ENCODE measurements at places on chromosomes 13 and 19.

GRCh38 chr19:49425178-49425577, at the start of gene GFY:
Gene GFY, plus strand, starts transcription at chr19:49425388. Its CDS starts 1,043 bp downstream, at chr19:49426431.
- DNase-seq, result no peak

DNA sequence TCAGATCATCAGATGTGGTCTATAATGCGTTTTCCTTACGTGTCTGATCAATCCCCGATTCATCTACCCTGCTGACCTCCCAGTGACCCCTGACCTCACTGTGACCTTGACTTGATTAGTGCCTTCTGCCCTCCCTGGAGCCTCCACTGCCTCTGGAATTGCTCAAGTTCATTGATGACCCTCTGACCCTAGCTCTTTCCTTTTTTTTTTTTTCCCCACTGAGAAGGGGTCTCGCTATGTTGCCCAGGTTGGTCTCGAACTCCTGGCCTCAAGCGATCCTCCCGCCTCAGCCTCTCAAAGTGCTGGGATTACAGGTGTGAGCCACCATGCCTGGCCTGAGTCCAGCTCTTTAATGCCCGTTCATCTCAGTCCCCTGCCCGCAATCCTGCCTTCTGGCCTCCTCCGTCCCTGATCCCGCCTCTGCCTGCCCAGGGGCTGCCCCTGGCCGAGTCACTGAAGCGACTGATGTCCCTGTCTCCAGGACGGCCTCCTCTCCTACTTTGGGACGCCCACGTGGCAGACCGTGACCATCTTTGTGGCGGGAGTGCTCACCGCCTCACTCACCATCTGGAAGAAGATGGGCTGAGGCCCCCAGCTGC, 4.0 kb upstream of the FTL start:
- no peak for DNase-seq

- DNase-seq, result no peak
Measured at GRCh38 chr19:35437406-35437951, 10.6 kb upstream of the FFAR2 start.

DNA sequence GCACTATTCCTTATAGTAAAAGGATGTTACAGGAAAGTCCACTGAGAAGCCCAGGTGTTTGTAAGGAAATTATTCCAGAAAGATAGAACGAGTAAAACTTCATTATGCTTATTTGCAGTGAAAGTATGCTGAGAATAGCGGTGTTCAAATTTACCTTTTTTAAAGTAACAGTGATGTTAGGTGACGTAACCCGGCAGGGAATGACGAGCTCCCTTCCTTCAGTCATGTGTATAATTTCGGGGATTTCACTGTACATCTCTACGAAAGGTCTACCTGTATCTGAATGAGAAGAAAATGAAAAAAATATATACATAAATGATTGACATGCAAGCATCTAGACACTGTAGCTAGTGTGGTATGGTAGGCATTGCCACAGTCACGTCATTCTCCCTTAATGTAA, 56.9 kb downstream of the FLT1 start:
- DNase-seq, result no peak

- DNase-seq, result no peak
Measured at GRCh38 chr13:99565478-99566124, 64.3 kb downstream of the TM9SF2 start.

- DNase-seq, result no peak
Measured at GRCh38 chr13:112908342-112908741, 60.7 kb upstream of the MCF2L start.

GRCh38 chr19:46133101-46133627, 8.7 kb upstream of the IGFL3 start:
- DNase-seq, result no peak

DNA sequence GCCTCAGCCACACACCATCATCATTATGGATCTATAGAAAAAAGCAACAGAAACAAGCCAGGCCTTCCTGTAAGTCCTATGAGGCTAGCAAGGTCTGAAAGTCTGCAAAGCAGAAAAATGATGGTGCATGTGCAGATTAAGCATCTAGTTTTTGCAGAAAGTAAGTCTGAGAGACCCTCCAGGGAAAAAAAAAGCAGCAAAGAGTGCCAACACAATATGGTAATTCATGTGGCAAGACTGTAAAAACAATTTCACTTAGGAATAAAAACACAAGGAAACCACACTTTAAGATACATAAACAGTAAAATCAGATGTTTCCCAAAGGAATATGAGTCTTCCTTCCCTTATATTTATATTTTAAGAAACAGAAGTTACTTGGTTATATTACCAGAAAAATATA, 112.3 kb upstream of the FBXL3 start:
- no peak for DNase-seq

GRCh38 chr19:2226051-2226839, 9.9 kb downstream of the PLEKHJ1 start:
- no peak for DNase-seq

DNA sequence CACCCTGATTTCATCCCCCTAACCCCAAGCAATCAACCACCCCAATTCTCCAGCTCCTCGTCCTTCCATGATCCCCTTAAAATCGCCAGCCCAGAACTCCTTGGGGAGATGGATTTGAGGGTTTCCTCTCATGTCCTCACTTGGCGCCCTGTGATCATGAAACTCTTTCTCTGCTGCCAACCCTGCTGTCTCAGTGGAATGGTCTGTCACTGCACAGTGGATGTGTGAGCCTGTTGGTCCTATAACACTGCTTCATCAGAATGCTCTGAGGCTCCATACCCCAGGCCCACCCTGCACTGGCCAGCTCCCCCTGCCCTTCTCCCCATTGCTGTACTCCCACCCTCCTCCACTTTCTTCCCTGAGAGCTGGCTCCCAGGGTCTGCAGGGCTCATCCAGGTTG, 12.6 kb upstream of the ZNF792 start:
- DNase-seq, result no peak

- no peak for DNase-seq
Measured at GRCh38 chr13:27054760-27055159, 116.9 kb downstream of the USP12 start.

DNA sequence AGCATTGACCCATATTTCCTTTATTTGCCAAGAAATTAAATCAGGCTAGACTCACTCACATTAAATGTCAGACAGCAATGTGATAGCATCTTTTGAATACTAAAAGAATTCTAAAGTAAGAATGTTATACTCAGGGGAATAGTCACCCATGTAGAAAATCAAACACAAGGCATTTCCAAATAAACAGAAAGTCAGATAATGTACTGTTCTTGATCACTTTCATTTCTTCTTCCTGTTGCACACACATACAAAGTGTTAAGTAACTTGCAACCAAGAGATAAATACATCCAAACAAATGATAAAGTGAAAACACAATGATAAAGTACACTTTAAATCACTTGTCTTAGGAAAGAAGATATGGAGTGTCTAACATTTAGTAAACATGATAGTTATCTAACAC, 1366.6 kb upstream of the MIR17HG start:
- DNase-seq, result no peak

GRCh38 chr19:29092712-29093552, 120.0 kb downstream of the UQCRFS1 start:
- DNase-seq, result no peak

- DNase-seq, result peak; percentile 92
Measured at GRCh38 chr19:35140962-35141836, 1.9 kb upstream of the FXYD7 start.

DNA sequence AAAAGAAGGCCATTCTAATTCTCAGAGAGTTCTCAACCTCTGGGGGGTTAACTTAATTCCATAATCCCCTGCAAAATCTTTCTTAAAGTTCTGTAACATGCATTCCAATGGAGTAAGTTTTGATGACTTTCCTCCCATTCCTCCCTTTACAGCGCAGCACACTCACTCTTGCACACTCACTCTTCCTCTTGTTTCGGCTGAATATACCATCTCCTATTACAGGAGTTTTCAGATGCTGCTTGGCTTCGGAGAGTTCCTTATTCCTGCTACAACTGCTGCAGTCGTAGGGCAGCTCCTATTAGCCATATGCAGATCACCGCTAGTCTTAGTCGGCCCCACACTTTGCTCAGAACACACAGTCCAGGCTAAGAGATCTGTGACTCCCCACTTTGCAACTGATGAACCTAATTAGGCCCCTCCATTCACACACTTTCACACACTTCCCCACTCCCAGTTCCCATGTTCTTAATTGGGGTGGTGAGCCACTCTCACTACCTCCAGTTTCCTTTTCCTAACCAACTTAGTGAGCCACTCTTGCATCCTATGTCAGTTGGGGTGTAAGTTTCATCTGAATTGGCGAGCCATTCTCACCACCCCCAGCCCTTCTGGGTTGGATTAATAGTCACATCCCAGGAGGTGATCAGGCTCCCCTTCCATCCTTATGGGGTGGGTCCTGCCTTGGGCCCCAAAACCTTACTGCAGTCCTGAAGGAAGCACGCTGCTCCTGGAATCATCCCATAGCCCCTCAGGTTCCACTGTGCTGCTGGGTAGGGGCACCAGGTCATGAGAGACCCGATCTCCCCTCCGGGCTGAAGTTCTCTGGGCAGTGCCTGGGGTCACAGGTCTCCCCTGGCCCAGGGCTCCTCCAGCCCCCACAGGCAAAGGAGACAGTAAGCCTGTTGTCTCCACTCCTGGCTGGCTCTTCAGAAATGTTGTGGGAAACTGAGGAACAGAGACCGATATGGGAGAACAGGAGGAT, 53.9 kb downstream of the OR10H4 start:
- DNase-seq, result no peak

DNA sequence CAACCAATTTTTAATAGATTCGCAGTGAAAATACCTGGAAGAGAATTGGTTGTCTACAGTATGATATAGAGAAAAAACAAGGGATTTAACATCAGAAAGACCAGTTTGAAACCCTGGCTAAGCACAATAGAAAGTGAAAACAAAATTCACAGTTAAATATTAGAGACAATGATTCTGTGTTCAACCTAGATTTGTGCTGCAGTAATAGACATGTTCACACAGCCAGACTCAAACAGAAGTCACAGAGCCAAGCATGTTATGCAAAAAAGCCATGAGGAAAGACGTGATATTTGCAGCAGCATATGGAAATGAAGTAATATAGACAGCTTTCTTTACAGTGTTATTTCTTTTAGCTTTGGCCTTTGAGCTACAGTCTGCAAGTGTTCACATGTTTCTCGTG, 48.1 kb downstream of the SCEL start:
- DNase-seq, result no peak

- no peak for DNase-seq
Measured at GRCh38 chr19:10819124-10820060, 16.6 kb downstream of the TMED1 start.

DNA sequence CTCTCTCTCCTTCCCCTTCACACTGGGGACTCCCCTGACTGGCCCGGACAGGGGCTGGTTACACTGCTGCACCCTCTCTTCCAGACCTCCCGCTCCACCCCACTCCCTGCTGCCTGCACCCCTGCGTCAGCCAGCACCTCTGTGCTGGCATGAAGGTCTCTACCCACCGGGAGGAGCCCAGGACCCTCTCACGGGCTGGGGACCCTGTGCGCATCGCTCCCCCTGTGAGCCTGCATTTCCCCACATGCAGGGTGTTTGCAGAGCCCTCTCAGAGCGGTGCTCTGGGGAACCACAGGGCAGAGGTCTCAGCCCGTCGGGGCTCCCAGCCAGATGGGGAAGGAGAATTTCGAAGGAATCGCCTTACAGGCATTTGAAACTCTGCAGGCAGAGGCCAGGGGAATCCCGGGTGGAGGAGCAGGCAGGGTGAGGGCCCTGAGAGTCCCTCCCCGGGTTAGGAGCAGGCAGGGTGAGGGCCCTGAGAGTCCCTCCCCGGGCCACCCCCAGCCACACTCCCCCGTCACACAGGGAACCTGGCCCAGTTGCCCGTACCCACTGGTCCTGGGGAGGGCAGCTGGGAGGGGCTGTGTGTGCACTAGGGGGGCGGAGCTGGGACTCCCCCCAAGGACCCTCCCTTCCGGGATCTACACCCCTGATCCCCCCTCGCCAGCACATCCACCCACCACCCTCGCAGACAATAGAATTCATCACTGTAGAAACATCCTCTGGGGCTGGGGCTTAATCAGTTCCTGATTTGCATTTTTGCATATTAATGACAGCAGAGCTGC, 16.3 kb upstream of the TCF3 start:
- DNase-seq, result no peak

- no peak for DNase-seq
Measured at GRCh38 chr19:42330241-42330711, 4.8 kb downstream of the MEGF8 start.

DNA sequence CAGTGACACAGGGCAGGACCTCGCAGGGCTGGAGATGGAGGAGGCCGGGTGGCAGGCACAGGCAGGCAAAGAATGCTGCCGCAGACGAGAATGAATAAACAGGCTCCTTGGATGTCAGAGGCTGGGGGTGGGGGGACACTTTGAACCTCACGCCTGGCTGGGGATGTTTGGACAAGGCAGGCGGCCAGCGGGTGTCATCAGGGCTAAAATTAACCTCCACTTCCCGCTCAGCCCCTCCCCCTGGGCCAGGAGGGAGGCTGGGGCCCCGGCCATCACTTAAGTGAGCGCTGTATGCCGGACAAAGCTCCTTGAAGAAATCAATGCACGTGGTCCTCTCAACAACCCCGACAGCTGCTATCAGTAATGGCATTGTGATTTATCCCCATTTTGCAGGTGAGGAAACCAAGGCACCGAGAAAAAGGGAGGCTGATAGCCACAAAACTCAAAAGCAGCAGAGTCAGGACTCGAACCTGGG, 10.3 kb upstream of the FUT5 start:
- DNase-seq, result peak; percentile 78

GRCh38 chr13:79237981-79238380, 168.1 kb downstream of the RBM26 start:
- DNase-seq, result no peak

GRCh38 chr13:113815151-113816058, 48.5 kb downstream of the GAS6 start:
- no peak for DNase-seq

- DNase-seq, result no peak
Measured at GRCh38 chr13:42547612-42548011, 26.3 kb upstream of the TNFSF11 start.

DNA sequence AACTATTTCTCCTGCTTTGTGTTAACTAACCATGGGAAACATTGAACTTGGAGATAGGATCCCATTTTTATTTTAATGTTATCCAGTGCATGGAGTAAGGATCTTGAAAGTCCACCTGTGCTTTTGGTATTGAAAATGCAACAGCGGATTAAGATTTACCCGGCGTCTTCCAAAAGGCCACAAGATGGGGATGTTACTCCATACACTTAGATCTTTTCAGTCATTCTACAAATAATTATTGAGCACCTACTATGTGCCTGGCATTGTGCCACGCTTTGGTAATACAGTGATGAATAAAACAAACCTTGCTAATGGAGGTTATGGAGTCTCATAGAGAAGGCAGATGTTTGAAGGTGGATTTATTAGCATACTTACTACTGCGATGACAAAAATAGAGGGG, 56.9 kb downstream of the RFC3 start:
- DNase-seq, result no peak

DNA sequence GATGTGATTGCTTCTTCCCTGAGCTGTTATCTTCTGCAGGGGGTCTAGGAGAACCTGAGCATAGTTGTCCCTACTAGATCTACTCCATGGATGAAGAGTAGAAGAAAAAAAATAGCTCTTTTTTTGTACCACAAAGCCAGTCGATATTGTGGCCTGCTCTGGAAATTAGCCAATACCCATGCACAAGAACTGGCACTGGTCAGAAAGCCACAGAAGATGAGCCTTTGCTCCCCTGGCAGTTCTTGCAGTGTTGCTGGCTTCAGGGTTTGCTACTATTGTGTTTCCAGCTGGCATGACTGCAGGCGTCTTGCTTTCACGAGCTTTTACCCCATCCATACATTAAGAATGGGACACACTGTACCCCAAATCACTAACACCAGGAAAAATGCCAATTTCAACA, 547.7 kb upstream of the KLF12 start:
- no peak for DNase-seq
